ENCODE measurements at places on chromosomes 4 and X.

GRCh38 chr4:178745203-178745602, 1303.0 kb upstream of the AGA start:
- no peak for DNase-seq

GRCh38 chr4:141851246-141851891, 215.0 kb downstream of the IL15 start:
- DNase-seq = no peak

DNA sequence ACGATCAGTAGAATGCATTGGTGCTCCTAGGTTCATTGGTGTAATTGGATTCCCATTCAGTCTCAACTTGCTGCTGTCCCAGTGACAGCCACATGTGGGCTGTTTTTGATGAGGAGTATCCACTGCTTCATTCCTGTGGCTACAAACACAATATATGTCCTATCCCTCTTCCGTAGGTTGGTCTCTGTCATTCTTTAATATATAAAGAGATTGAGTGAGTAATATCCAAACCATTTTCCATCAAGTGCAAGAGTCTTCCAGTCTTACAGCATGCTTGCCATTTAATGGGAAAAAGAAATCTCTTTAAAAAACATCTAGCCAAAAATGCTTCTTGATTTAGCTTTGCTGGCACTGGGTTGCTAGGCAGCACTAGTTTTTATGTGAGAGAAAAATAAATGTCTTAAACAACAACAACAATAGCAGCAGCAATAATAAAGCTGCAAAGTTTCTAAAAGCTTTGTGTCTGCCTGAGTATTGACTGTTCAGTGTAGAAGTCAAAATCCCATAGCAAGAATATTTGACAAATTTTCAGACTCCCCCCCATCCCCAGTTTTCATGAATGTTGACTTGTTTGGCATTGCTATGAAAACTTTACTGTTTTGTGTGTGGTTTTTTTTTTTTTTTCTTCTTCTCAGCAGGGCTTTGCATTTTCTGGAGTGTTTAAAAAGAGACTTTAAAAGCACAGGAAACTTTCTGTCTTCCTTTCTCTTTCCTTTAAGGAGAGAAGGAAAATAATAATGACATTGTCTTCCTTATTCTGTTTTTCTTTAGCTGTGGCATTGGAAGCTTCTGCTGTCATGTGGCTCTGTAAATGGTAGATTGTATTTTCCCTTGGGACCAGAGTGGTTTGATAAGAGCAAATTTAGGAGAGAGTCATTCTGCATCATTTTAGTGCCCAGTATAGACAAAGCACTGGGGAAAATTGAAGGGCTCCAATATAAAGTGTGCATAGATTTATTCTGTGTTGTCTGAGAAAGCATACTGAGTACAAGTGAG, 244.3 kb downstream of the ARHGAP10 start:
- no peak for DNase-seq

DNA sequence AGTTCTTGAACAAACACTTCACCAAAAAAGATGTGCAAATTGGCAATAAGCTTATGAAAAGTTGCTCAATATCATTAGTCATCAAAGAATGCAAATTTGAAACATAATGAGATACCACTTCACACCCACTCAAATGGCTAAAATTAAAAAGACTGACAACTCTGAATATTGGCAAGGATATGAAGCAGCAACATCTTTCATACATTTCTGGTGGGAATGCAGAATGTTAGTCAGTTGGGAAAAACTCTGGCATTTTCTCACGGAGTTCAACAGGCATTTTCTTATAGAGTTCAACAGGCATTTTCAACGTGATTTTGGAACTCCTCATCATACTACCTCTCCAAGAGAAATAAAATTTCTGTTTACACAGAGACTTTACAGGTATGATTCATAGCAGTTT, 297.4 kb upstream of the MAGEC2 start:
- no peak for DNase-seq

DNA sequence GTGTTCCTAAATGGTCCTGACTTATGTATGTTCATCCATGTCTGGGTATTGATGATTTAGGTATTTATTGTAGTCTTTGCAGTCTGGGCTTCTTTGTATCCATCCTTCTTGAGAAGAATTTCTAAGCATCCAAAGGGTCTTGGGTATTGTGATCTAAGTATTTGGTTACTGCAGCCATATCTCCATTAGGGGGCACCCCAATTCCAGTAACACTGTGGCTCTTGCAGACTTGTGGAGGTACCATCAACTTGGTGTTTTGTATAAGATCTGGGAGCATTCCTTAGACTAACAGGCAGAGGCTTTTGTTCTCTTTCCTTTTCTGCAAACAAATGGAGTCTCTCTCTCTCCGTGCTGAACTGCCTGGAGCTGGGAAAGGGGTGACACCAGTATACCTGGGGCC, 113.7 kb upstream of the NEXMIF start:
- DNase-seq = peak; percentile 1

GRCh38 chrX:39258331-39258730, 457.1 kb downstream of the MID1IP1 start:
- no peak for DNase-seq

- DNase-seq = no peak
Observed at GRCh38 chr4:127540497-127541025, 92.2 kb upstream of the INTU start.
